ENCODE measurements at places on chromosomes 11 and 22.
A peak's percentile ranks its signal among the peaks of the same experiment; 100 is the strongest.

GRCh38 chr11:76161261-76161961, 44.9 kb downstream of the WNT11 start:
- DNase-seq, result no peak

DNA sequence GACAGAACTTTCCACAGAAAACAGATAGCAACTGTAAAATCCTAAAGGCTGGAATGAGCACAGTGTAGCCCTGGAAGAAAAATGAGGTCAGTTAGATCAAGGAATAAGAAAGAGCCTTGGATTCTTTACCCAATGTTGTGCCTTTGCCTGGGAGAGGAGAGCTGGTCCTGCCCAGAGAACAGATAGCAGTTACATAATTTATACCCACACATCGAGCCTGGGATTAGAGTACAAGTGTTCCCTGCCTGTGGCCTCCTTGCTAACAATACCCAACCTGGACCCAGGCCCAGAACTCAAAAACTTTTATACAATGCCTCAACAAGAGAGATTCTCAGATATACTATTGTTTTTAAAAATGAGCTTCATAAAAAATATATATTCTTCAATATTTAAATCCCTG, 1998.4 kb downstream of the LRRC4C start:
- DNase-seq, result no peak

- no peak for DNase-seq
These were observed 17.1 kb downstream of the THOC5 start for GRCh38 chr22:29536411-29536810.

- DNase-seq, result no peak
These were observed 92.3 kb upstream of the ANO1 start for GRCh38 chr11:69985641-69986439.

GRCh38 chr22:28329186-28330073, 350.2 kb downstream of the TTC28 start:
- DNase-seq, result no peak

- DNase-seq, result no peak
These were observed 150.9 kb downstream of the CACNA1I start for GRCh38 chr22:39721206-39722031.

- DNase-seq, result no peak
These were observed 32.3 kb downstream of the ARHGAP42 start for GRCh38 chr11:100719362-100719761.

DNA sequence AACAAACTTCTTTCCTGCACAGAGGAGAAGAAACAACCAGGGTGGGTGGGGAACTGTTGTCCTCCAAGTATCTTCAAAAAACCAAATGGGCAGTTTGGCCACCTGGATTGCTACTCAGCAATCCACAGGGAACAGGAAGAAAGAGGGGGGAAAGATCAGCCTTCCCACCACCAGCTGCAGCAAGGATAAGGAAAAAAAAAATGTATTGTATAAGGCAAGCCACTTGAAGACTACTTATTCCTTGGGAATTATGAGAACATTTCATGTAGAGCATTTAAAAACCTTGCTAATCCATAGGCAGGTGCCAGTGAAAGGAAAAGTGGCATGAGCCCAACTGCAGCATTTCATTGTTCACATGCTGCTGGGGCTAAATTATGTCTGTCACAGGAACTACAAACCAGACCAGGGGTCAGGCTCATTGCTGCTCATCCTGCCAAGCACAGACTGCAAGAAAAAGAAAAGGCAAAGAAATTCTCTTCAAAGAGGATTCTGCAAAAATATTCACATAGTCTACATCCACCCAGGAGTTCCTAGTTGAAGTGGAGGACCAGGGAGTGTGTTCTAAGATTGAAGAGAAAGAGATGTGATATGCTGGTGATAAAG, 2.2 kb downstream of the RAB30 start:
- DNase-seq, result no peak

GRCh38 chr11:111476956-111477355, 35.2 kb downstream of the BTG4 start:
- no peak for DNase-seq

DNA sequence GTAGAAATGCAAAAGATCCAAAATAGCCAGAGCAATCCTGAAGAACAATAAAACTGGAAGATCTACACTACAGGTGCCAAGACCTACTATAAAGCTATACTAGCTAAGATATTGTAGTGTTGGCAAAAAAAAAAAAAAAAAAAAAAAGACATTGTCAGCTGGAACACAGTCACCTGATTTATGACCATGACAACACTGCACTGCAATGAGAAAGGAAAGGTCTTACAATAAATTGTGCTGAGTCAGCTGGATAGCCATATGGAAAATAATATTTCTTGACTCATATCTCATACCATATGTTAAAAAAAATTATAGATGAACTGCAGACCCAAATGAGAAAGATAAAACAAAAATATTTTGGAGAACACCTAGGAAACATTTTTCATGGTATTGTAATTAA, 3.1 kb upstream of the PANX3 start:
- no peak for DNase-seq

GRCh38 chr11:46315783-46316563, 31.3 kb upstream of the DGKZ start:
- DNase-seq, result no peak

GRCh38 chr11:47467357-47467756, 18.4 kb upstream of the RAPSN start:
- DNase-seq, result no peak

DNA sequence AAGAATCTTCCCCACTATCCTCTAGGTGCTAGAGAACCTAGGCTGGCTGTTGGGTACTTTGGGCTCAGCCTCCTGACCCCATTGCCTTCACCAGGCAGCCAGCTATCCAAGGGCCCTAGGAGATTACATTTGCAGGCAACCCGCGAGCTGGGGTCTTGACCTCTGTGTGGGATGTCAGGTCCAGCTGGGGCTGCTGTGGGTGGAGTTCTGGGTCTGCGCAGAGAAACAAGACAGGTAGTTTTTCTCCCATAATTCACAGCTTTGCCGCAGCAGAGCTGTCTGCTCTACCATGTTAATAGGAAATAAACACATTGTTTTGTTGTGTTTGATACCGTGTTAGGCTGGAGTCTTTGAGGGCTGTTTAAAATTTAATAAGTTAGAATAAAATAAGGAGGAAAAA, 142.8 kb upstream of the PLET1 start:
- DNase-seq, result no peak

DNA sequence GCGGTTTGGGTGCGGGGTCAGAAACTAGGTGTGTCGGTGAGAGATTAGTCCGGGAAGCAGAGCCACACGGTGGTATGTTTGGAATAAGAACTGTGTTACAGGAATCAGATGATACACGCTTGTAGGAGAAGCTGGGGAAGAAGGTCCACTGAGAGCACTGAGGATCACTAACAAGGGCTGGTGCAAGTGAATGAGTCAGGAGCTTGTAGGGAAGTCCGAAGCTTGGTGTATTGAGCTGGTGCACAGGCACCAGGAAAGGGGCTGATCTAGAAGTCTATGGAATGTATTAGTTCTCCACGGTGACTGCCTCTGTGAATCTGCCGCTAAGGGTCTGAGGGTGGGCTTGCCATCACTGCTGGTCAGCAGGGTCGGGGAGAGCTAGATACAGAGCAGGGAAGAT, 18.8 kb upstream of the GRK3 start:
- no peak for DNase-seq

DNA sequence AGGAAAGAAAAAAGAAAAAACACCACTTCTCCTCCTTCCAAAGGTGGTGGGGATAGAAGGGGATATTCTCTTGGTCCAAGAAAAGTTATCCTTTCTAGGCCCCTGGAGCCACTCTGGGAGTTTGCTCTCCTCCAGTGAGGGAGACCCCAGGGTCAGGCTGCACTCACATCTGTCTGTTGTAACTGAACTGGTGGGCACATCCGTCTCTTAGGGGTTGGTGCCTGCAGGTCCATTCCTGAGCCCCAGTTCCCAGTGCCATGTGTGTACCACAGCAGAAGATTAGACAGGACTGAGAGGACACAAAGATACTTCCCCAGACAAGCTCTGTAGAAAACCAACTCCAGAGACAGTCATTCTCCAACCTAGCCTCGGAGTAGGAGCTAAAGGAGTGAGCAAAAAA, 3.1 kb upstream of the ATG2A start:
- no peak for DNase-seq

DNA sequence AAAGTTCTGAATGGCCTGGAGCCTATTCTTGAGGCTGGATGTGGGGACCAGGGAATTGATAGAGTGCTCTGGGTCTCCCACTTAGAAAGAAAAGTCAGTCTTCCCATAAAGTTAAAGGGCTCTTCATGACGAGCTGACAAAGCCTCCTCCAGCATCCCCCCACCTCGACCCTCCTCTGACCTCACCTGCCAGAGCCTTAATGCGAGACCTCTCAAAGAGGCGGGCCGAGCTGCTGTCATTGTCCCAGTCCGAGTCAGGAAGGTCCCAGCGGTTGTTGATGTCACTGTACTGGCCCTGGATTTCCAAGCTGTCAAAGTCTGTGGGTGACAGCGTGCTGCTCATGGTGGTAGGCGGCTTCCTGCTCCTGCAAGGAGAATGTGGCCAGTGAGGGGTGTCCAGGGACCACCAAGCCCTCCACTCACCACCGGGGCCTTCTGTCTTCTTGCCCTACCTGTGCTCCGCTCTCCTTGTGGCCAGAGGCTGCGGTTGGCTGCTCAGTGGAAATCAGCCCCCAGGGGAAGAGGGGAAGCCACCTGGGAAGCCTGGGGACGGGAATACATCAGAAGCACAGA, 8.0 kb downstream of the SPTBN2 start:
- no peak for DNase-seq

- DNase-seq, result no peak
These were observed 61.9 kb downstream of the TSPAN18 start for GRCh38 chr11:44788536-44789261.

DNA sequence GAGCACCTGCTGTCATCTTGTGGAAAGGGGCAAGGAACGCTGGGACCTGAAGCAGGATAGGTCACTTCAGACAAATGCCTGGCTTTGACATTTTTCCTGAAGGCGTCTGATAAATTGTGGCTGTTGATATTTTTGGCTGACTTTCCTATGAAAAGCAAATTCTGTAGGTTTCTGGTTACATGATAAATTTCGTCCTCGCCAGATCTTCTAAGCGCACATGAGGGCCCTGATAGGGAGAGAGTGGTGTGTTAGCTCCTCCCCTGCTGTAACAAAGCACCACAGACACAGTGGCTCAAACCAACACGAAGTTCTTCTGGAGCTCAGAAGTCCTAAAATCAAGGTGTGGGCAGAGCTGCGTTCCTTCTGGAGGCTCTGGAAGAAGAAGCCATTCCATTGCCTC, 19.6 kb downstream of the APOL4 start:
- no peak for DNase-seq

GRCh38 chr11:119363851-119364590, 17.5 kb downstream of the USP2 start:
- DNase-seq, result no peak

DNA sequence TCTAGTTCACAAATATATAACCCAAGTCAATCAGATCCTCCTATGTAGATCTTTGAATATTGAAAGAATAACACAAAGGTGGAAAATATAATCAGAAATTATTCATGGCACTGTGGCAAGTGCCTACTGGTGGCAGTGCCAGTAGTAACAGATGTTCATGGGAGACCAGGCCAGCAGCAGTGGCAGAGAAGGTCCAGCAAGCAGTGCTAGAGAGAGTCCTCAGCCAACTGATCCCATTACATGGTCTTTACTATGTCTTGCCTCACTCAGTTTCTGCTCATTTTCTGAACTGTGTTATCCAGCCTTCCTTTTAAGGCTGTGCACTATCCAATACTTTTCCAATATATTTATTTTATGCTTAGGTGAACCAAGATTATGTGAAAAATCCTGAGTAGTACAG, 124.9 kb downstream of the MRTFA start:
- no peak for DNase-seq

GRCh38 chr11:119366690-119367620, 14.5 kb downstream of the USP2 start:
- no peak for DNase-seq

- DNase-seq, result no peak
These were observed 156.1 kb upstream of the NECTIN1 start for GRCh38 chr11:119885067-119885466.

- peak; percentile 34 for DNase-seq
These were observed 3.4 kb downstream of the CCDC89 start for GRCh38 chr11:85682330-85683305.

- no peak for DNase-seq
These were observed 5.7 kb downstream of the RFPL1 start for GRCh38 chr22:29443861-29444792.

GRCh38 chr22:20354238-20354975, 34.5 kb upstream of the DGCR6L start:
- DNase-seq, result no peak

- no peak for DNase-seq
These were observed 24.7 kb downstream of the KCNE3 start for GRCh38 chr11:74442636-74443035.

Measured in CD4-positive, alpha-beta T cell treated with Interleukin-4 for 4 hours (primary cell).